ENCODE measurements at places on chromosomes 11 and 22.

- no peak for DNase-seq
Observed at GRCh38 chr11:134463716-134464115, 51.7 kb upstream of the B3GAT1 start.

DNA sequence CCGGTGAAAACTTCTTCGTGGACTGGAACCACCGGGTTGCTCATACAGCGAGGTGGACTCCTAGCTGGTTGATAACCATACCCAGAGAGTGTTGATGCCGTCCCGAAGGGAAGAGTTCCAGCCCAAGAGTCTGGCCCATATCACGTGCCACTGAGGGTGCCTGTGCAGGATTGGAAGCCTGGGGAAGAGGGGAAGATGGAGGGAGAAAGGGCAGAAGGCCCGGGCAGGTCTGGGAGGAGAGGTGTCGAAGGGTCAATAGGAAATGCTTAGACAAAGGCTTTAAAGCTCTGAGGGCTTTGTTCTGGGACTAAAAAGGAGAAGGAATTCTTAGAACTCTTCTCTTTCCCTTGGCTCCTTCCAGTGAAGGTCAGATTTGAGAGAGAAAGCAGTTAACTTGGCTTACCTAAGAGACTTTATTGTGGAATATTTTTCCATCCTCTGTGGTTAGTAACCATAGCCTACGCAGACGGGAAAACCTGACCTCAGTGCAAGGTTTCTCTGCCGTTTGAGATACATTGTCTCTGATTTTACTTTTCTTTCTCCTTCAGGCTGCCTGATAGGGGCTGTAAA is 70.5 kb downstream of the JAM3 start:
- no peak for DNase-seq

DNA sequence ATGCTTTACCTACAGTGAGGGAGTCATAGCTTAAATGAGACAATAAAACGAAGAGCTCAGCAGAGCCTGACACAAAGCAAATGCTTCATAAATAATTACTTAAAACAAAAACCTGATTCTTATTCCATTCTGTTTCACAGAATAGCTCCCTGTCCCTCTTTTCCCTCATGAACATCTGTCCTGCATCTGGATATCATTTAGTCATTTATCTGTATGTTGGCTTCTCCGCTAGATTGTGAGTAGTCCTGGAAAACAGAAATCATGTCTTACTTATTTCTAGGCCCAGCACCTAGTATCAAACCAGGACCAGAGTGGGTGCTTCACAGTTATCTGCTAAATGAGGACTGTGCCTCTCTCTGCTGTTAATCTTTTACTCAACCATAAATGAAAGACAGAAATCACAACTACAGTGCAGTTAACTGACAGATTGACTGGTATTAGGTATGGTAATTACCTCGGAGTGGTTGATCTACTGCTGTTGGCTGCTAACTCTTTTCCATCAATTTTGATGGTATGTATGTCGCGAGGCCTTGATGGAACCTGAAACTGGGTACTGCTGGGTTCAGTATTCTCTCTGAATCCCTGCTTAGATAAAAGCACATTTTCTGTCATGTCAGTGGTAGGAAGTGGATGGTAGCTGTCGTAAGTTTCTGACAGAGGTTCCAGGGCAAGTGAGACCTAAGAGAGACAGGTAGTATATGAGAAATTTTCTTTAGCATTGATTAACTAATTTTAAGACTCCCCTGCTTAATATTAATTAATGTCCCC is 31.5 kb downstream of the C2CD3 start:
- DNase-seq, result no peak

DNA sequence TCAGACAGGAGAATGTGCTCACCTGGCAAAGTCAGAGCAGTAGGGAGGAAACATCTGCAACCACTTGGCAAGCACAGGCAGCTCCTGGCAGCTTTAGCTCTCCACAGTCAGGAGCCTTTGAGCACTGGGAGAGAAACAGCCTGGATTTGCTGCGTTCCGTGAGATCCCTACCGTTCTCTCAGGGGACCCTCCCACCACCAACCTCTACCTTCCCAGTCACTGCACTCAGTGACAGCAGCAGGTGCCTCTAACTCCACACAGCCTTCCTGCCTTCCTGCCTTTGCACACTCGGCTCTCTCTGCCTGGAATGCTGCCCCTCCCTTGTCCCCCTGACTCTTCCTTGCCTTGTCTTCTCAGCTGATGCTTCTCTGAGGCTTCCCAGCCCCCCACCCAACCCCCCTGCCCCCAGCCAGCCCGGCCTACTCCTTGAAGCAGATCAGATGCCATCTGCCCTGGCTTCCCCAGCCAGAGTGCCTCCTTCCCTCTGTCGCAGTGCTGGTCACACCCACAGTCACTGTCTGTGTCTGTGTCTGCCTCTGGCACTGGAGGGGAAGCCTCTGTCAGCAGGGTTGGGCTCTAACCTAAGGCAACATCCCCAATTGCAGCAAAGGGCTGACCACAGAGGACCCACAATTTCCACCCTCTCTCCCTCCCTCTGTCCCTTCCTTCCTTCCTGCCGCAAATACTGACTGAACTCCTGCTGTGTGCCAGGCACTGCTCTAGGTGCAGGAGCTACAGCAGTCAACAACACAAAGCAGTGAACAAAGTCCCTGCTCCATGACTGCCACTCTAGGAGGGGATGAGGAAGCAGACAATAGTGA is 14.9 kb upstream of the TSKU start:
- no peak for DNase-seq

GRCh38 chr22:39471381-39472141 is 14.7 kb downstream of the MGAT3 start:
- peak; percentile 65 for DNase-seq

- DNase-seq, result peak; percentile 48
Observed at GRCh38 chr22:36160499-36160942, at the start of gene APOL3. TSS of gene APOL3 (minus strand) at chr22:36160755. CDS start at chr22:36149055, 11,700 bp downstream.

DNA sequence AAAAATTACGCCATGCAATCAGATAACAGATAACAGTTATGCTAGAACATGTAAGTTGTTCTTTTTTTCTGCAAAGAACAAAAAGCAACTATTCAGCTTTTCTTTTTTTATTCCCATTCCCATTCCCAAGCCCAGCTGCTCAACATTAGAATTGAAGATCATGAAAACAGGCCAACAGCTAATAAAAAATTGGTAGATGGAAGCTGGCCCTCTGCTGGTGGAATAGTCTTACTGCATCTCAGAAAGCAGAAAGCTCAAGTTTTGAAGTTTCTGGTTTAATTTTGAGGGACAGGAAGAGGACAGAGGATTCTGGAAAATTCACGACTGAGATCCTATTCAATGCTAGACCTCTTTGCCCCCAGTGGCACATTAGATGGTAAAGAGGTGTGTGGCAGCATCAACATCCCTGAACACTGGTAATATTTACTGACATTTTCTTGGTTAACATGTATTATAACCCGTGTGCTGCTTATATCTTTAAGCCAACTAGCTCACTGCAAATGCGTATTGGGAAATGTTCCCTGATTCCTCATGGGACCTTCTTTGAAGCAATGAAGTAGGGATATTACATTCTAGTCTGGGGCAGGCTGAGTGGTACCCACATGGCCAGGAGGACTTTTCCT is 591.2 kb downstream of the OPCML start:
- peak; percentile 62 for DNase-seq

DNA sequence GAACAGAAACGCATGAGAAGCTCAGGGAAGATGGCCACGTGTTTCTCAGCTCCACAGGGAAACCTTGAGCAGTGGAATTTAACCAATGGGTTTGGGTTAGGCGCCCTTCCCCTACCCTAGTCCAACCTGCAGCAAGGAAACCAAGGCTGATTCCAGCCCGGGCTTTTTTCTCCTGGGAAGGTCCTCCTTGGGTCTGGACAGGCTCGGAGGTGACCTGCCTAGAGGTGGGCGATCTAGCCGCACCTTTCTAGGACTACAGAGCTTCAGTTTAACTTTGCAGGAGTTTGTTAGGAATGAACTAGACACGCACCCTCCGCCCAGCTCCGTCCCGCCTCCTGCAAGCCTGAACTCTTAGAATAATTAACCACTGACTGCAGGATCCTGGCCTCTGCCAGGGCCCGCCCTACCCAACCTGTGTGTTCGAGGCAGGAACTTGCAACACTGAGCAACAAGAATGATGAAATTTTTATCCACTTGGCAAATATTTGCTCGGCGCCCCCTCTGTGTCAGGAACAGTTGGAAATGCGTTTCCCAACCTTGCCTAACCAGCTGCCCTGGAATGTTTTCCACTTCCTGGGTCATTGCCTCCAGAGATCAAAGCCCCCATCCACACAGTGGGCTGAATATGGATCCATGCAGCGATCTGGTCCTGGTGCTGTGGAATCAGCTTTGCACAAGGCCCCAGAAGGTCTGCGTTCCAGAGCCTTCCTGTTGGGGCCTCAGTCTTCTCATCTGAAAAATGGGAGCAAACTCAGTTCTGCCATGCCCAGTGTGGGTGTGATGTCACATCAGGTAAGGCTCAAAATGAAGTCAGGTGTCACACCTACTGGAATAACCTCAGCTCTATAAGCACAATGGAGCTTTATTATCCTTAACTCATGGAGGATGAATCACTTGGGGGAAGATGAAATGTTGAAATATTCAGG is 13.3 kb downstream of the MPST start:
- DNase-seq, result peak; percentile 23

DNA sequence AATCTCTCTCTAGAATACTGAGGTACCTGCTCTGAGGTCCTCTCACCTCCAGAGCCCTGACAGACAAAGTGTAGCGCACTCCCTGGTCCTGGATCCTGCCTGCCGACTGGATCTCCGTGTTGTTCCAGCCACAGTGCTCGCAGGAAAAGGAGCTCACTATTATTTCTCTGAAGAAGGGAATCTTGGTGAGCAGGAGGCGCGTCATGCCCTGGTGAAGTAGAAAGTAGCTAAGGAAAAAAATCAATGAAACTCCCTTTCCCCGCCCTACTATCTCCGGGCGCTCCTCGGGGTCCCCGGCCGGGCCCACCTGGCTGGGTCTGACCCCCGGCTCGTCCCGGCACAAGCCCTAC is 412 bp downstream of the ZPR1 start:
- peak; percentile 40 for DNase-seq

- DNase-seq, result no peak
Observed at GRCh38 chr11:34149274-34149673, 43.8 kb downstream of the NAT10 start.

GRCh38 chr11:75160220-75160757 is 9.4 kb downstream of the SLCO2B1 start:
- no peak for DNase-seq

- DNase-seq, result peak; percentile 90
Observed at GRCh38 chr22:24486501-24486921, 8.6 kb upstream of the UPB1 start.
